ENCODE measurements at places on chromosomes 13 and 19.
A peak's percentile ranks its signal among the peaks of the same experiment; 100 is the strongest.

DNA sequence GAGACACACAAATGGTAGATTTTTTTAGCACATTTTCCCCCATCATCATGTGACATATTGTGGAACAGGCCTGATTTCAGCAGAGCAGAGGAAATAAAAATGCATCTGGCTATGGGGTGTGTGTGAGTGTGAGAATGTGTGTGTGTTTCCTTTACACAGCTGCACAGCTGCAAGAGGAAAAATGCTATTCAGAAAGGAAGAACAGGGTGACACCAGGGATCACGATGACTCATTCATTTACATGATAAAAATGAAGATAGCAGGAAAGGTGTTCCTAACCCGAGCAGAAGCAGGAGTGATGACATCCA lies 469.5 kb upstream of the TSHZ3 start:
- DNase-seq, result no peak

DNA sequence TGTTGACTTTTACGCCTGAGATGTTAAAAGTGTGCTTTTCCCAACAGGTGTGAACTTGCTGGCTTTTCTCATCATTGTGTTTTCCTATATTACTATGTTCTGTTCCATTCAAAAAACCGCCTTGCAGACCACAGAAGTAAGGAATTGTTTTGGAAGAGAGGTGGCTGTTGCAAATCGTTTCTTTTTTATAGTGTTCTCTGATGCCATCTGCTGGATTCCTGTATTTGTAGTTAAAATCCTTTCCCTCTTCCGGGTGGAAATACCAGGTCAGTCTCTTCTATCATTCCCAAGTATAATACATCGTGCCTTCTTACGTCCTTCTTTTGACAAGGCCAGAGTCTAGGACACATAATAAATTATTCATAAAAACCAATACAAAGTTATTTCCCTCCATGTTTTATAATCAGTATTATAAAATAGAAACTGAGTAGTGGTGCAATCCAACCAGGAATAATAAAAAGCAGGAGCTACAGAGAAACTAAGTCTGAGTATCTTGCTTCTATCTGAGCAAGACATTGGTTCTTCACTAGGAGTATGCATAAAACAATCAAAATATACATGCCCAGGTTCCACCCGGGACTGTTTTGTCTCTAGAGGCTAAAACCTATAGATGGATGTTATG lies 57.9 kb downstream of the RXFP2 start:
- no peak for DNase-seq

GRCh38 chr19:55311397-55311796 lies 13.7 kb downstream of the TMEM150B start:
- no peak for DNase-seq

DNA sequence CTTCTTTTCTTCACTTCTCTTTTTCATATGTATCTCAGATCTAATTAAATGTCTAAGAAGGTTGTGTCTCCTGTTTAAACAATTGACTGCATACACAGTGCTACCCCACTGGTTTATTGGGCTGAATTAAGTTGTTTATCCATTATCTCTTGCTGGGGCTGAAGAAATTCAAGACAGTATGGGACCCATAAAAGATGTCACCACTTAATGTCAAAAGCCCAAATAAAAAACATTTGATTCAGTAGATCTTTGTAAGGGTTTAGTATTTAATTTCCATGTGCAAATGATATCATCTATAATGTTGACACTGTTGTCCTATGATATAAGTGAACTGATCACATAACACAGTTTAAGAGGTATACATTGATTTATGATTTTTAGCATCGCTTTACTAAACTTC lies 1431.9 kb upstream of the PCDH20 start:
- DNase-seq, result no peak

- no peak for DNase-seq
Measured at GRCh38 chr13:32159137-32159869, 127.7 kb downstream of the FRY start.

- DNase-seq, result peak; percentile 23
Measured at GRCh38 chr19:51020988-51021651, 1.6 kb upstream of the KLK10 start.

All from activated CD4-positive, alpha-beta T cell treated with anti-CD3 and anti-CD28 coated beads, Interleukin-2, Interleukin-6, amounts not matched to agents 100 ng/mL and 50 ng/mL, durations not matched to agents 16 hours and 8 hours (primary cell).